Small intestine (tissue), 16 donors: ENCODE measurements at places on chromosomes 5 and 9.

DNA sequence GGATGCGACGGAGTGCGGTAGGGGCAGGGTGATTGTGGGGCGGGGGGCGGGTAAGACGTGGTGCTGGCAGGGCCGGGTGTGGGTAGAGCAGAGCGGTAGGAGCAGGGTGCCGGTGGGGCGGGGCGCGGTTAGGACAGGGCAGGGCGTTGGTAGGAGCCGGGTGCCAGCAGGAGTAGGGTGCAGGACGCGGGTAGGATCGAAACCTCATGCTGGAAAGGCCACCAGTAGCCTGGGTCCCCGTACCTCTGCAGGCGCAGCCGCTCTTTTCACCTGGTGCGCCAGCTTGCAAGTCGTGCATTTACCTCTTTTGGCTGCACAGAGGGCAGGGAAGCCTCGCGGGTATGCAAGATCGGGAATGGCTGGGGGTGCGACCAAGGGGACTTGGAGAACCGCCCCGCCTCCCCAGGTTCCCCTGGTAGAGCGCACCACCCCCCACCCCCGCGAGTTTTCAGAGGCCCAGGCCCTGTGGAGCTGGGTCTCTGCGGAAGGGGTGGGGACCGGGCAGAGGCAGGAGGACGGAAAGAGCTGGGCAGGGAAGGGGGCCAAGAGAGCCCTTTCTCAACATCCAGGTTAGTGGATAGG lies 104.8 kb upstream of the SIMC1 start:
- no peak for DNase-seq

GRCh38 chr9:72271613-72272478 lies 93.2 kb downstream of the ZFAND5 start:
- peak; percentile 70 for DNase-seq

DNA sequence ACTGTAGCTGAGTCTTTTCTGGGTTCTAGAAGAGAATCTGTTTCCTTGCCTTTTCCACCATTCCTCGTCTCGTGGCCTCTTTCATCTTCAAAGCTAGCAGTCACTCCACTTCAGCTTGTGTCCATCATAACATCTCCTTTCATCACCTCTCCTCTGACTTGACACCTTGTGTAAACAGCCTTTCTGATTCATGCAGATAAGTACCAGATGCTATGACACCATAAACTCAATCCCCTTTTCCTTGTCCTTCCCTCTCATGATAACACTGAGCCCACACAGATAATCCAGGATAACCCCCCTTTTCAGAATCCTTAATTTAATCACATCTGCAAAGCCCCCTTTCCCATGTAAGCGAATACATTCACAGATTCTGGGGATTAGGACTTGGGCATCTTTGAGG lies 95.5 kb downstream of the SNX24 start:
- no peak for DNase-seq

DNA sequence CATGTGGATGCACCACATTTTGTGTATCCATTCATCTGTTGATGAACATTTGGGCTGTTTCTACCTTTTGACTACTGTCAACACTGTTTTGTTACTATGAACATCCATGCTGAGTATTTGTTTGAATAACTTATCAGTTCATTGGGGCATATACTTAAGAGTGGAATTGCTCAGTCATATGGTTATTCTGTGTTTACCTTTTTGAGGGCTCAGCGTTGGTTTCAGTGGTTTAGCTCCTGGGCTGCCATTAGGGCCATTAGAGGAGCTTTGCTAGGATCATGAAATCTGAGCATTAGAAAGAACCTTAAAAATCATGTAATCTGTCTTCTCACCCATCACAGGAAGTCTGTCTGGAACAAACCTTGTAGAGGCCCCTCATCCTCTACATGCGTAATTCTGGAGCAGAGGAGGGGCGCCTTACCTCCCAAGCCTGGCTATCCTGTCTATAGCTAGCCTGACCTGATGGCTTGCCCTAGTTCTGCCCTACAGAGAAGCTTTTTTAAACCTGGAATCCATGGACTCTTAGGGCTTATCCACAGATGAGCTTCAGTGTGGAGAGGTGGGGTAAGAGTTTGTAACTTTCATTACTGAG lies 92.9 kb downstream of the PDZD2 start:
- DNase-seq: no peak

- no peak for DNase-seq
Measured at GRCh38 chr5:56167519-56167918, 65.6 kb downstream of the ANKRD55 start.

- peak; percentile 91 for DNase-seq
Measured at GRCh38 chr5:67268231-67269021, 71.8 kb upstream of the CD180 start.

- peak; percentile 84 for DNase-seq
Measured at GRCh38 chr9:134355561-134356279, 29.5 kb downstream of the RXRA start.

DNA sequence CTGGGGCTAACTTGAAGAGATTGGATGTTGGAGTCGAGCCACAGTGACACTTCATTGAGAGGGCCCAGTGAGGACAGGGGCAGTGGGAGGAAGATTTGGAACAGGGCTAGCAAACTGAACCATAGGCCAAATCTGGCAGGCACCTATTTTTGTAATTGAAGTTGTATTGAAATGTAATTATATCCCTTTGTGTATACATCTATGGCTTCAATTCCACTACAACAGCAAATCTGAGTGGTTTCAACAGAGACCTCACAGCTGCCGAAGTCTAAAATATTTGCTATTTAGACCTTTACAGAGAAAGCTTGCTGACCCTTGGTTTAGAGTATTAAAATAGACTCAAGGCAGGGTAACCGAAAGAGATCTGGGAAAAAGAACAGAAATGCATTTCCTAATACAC lies 4.7 kb upstream of the TNFSF8 start:
- no peak for DNase-seq

DNA sequence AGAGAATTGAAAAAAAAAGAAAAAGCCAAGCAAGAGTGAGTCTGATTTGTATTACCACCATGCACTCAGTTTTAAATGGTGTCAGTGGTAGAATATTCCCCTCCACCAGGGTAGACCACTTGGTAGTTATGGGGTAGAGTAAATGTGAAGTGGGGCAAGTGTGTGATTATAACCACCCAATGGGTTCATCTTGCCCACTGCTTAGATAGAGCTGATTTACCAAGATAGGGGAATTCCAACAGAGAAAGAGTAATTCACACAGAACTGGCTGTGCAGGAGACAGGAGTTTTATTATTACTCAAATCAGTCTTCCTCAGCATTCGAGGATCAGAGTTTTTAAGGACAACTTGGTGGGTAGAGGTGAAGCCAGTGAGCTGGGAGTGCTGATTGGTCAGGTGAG lies 113.3 kb upstream of the RAI14 start:
- no peak for DNase-seq

DNA sequence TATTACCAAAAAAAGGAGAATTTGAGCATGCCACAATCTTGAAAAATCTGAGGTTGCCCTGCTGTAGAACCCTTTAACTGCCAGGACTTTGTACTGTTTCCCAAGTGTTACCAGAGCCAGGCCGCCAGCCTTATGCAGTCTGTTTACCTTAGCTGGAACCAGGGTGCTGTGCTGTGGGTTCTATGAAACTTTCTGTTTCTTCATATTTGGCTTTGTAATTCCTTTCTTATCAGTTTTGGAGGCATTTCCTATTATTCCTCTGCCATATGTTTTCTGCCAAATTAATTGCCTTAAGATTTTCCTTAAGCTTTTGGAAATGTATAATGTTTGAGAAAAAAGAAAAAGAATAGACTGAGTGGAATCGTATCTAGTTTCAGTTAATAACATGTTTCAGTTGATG lies 2.1 kb downstream of the S1PR3 start:
- peak; percentile 46 for DNase-seq

DNA sequence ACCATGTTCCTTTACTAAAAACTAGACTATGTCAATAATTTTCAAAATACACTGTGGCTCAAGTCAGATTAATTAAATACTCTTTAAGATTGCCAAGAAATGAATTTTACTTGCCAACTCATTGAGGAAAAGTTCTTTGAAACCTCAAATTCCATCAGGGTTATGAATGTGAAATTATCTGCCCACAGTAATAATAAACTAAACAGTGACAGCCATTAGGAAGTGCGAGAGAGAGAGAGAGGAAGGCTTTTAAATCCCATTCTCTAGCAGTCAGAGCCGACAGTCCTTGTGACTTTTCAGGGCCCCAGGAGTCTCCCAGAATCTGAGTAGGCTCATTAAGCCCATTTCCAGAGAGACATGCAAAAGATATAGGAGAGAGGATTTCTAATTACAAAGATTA lies 236.1 kb downstream of the MARCHF11 start:
- no peak for DNase-seq

DNA sequence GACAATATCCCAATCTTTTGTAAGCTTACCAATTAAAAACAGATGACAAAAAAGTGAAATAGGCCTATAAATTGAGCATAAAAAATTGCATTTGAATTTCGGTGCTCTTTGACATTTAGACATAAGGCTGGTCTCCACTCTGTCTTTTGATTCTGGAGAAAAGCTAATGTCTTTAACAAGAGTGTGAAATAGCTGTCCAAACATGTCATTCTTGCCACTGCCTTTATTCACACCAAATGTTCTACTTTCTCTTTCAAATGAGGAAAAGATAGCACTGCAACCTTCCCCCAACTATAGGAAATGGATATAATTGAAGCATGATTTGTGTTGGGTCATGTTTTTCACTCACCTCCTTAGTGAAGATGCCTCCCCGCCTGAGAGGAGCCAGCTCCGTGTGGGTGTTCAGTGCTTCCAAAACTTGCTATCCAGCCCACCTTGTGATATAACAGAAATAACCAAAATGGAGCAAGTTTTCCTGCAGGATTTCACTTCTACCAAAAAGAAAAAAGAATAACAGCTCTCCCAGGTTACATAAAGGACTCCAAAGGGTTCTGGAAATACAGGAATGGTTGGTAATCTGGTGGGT lies 55.2 kb upstream of the STK32A start:
- DNase-seq: no peak

GRCh38 chr9:20300430-20301115 lies 321.7 kb downstream of the MLLT3 start:
- DNase-seq: no peak

GRCh38 chr5:9582406-9582805 lies 36.5 kb upstream of the SEMA5A start:
- no peak for DNase-seq

GRCh38 chr9:111679199-111679598 lies 17.8 kb downstream of the GNG10 start:
- DNase-seq: no peak

DNA sequence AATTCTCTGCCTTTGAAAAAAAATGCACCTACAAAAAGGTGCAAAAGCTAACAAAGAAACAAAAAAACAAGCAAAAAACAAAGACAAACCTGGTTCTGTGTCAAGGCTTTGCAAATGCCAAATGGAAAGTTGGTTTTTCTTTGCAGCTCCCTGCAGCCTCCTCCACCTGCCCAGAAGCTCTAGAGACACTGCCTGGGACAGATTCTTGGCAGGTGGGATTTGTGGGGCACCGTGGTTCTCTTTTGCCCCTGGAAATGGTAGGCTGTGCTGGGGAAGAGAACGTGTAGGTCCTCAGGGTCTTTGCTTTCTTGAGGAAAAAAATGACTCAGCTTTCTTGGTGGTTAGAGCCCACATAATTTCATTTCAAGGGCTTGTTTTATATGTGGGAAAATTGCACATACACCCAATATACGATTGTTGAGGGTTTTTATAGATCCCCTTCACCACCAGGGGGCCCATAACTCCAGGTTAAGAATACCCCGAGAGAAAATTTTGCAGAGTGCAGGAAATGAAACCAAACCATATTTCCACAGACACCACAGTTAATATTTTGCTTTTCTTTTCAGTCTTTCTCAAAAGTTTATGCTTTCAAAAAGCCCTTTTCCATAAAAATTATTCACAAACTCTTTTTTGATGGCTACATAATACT lies 58.7 kb downstream of the NXNL2 start:
- peak; percentile 60 for DNase-seq

- DNase-seq: no peak
Measured at GRCh38 chr5:172288465-172288864, 4.9 kb upstream of the UBTD2 start.

DNA sequence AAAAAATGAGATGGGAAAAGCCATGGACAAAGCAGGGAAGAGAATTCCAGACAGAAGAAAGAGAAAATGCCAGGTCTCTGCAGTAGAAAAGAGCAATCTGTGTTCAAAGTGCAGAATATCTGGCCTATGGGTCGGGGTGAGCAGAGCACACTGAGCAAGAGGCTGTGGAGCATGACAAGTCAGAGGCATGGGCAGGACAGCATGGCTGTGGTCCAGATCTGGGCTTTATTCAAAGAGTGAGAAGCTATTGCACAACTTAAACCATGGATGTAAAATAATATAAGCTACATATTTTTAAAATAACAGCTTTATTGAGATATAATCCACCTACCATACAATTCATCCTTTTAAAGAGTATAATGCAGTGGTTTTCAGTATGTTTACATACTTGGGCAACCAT lies 133.1 kb upstream of the SPDL1 start:
- DNase-seq: no peak

DNA sequence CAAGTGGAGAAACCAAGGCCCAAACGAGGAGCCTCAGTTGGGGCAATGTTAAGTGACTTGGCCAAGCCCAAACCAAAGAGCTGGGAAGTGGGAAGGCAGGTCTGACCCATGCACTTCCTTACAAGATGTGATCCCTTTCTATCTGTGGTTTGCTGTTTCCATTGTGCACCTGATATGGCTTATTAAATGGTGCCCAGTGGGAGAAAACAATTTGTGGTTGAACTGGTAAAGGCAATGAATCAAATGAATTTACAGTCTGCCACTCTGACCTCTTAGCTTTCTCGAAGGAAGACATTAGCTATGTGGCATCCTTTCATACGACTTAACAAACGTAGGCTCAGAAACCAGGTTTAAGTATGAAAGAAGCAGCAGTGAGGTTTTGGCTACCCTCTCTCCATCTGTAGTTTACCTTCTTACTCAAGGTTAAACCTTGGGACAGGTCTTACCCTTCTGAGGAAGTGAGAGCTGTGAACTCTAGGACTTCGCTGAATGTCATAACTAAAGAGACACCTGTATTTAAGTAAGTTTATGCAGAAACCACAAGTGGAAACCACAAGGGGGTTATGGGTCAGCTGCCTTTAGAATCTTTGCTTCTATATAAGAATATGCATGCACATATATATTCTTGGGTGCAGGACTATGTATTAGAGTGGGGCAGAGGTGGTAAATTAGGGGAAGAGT lies 100.5 kb upstream of the SPATA31D4 start:
- DNase-seq: no peak

- DNase-seq: no peak
Measured at GRCh38 chr9:97617939-97618416, 15.2 kb downstream of the TSTD2 start.

DNA sequence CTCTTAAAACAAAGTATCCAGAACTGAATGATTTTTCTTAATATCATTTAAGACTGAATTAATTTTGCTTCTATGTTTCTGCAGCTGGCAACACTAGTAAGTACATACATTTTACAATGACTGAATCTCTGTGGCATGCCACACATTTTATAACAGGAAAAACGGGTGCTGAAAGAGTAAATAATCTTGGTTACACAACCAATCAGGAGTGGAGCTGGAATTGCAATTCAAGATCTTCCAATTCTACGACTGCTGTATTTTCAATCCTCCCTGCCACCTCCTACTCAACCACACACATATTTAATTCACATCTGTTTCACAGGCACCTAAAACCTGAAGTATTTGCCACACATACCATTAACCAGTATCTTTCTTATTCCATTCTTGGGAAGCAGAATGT lies 52.7 kb upstream of the NR5A1 start:
- DNase-seq: no peak
